ENCODE measurements at places on chromosomes 6 and 20.
A peak's percentile ranks its signal among the peaks of the same experiment; 100 is the strongest.

DNA sequence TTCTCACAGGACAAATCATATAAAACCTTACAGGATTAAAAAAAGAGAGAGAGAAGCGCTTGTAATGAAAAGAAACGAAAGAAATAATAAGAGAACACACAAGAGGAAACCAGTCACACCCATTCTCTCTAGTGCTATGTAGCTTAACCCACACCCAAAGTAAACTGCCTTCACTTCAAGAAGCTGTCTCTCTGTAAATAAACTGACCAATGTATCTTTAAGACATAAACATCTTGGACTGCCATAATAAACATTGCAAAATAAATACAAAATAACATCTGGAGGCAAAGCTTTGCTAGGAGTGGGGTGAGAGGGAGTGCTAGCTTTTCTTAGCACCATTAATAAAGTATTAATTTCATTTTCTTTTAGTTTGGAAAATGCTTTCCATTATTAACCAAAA is 61.6 kb upstream of the RNF146 start:
- DNase-seq = no peak

DNA sequence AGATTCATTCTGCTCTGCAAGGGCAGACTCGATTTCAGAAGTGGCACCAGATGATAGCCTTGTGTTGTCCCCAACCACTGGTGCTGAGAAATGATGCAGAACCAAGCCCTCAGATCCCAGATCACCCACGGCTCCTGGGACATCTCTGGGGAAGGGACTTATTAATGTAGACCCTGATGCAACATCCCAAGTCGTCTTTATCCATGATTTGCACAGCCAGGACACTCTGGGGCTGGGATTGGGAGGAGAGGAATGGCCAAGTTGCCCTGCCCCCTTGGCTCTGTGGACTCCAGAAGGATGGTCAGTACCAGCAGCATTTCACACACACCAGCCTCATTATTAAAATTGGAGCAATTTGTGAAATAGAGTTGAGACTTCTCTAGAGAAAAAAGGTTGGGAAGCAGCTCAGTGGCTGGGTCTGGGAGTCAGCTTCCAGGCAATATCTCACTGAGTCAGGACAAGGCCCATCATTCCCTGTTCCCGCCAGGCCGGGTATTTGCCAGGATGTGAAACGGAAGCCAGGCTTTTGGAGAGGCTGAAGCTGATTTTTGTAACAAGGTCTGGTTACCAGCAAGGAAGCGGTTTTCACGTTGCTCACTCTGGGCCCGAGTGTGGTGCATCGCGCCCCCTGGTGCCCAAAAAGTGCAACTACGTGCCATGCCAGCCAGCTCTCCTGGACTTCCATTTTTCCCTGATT is 67.4 kb downstream of the ZBTB2 start:
- peak; percentile 91 for DNase-seq

GRCh38 chr6:119390247-119390793 is 40.8 kb upstream of the MAN1A1 start:
- peak; percentile 0 for DNase-seq

DNA sequence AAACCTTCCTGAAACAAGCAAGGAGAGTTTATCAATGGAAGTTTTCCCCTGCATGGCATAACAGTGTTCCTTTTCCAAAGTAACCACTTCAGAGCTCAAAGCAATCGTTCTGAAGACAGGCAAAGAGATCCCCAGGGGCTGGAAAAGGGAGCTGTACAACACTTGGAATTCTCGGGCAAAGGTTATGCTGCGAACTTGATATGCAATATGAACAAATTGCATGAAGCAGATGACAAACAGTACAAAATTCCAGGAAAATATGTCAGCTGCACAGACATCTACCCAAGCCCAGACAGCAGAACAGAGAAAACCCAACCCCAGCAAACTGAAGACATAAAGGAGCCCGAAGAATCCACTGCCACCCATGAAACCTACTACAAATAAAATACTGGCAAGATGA is 18.4 kb downstream of the POPDC3 start:
- DNase-seq = no peak

- DNase-seq = no peak
These were observed 195.8 kb downstream of the ZFAND3 start for GRCh38 chr6:38015341-38015740.

- DNase-seq = peak; percentile 98
These were observed 2.4 kb downstream of the MYBL2 start for GRCh38 chr20:43669332-43669731.
